ENCODE measurements at places on chromosomes 7 and 10. TPM values are rescaled to one million over a fixed set of nuclear protein-coding genes. Genes with fewer than 3 reads are reported as not detected.

The C10orf67 gene
- not detected for total RNA-seq

DNA sequence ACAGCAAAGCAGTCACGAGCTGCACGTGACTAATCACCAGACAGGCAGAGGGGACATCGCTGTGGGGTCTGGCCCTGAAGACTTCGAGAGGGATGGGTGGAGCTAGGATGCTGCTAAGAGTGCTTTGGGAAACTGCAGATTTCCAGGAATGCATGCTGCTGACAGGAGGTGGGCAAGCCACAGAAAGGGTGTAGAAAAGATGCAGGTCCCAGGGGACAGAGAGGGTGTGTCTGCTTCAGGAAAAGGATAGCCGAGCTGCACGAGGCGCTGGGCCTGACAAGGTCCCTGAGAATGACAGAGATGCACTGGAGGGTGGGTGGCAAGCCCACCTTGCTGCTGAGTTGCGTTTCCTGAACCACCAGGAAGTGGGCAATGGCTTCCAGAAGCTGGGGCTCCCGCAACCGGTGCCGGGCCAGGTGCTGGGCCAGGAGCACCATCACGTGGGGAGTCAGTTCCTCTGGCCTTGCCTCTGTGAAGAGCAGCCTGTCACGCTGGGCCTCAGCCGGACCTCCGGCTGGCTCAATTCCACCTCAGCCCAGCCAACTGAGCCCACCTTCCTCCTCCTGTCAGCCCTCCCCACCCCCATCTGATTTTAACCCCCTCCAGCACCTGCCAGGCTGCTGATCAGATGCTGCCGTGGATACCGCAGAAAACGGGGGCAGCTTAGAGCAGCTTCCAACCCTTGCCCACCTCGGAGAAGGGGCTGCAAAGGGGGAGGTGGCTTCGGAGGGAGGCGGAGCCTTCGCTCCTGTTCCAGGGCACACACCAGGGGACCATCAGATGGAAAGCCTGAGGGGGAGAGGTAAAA, 2.2 kb downstream of the FASTK start:
- no peak overlapping the region for H3K27ac ChIP-seq
- H3K36me3 ChIP-seq: no peaks in the 10 kb centered on the region

The DNAJC30 gene
- 2.6 TPM for total RNA-seq

- peak overlapping the region; percentile 54 for H3K4me3 ChIP-seq
- no peaks in the 10 kb centered on the region for H3K4me1 ChIP-seq
- peaks cover 48% of the 10 kb centered on the region for H3K27me3 ChIP-seq
Observed at GRCh38 chr10:26621889-26622711, 75.4 kb upstream of the PDSS1 start.

The CARD11 gene
- total RNA-seq: 0.87 TPM

GRCh38 chr7:36564489-36564888, 159.8 kb downstream of the AOAH start:
- DNase-seq: no peak
- no peaks in the 10 kb centered on the region for H3K27me3 ChIP-seq
- no peak overlapping the region for H3K27ac ChIP-seq
- peaks cover 11% of the 10 kb centered on the region for H3K4me1 ChIP-seq

The SLIT1 gene
- 0.74 TPM for total RNA-seq

The SUV39H2 gene
- 67.9 TPM for total RNA-seq

DNA sequence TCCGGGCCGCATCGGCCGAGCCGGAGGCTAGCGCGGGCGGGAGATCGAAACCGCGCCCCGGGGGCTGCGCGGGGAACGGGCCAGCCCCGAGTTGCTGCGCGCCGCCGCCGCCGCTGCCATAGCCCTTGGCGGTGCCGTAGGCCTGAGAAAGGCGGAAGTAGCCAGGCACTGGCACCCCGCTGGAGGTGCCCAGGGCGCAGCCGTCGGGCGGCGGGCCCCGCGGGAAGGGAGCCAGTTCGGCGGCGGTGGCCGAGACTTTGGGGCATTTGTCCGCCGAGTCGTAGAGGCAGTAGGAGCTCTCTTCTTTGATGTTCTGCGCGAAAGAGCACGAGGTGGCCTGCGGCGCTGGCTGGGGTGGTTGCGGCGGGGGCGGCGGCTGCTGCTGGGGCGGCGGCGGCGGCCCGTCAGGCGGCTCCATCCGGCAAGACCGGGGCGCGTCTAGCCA, 587 bp downstream of the HOXA10 start:
- H3K27me3 ChIP-seq: peaks cover 100% of the 10 kb centered on the region
- no peak overlapping the region for H3K4me3 ChIP-seq
- no peak overlapping the region for H3K27ac ChIP-seq
- H3K4me1 ChIP-seq: no peaks in the 10 kb centered on the region
- no peaks in the 10 kb centered on the region for H3K36me3 ChIP-seq
- DNase-seq: no peak

DNA sequence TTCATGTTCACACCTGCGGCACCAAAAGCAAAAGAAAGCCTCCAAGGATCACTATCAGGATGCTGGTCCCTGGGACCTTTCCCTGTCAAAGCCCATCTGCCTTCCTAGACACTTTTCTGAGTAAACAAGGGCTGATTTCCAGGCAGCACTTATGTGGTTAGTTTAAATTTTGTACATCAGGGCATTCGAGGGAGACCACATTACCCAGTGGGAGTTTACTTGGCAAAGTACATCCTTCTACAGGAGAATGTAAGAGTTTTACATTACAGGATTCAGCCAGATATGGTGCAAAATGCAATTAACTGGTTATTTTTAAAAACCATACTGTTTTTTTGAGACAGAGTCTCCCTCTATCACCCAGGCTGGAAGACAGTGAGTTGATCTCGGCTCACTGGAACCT, 132.1 kb downstream of the CSTF2T start:
- H3K27ac ChIP-seq: peak overlapping the region; percentile 69
- no peak overlapping the region for H3K4me3 ChIP-seq
- no peaks in the 10 kb centered on the region for H3K36me3 ChIP-seq
- peaks cover 44% of the 10 kb centered on the region for H3K4me1 ChIP-seq
- no peak for DNase-seq
- no peaks in the 10 kb centered on the region for H3K27me3 ChIP-seq
